ENCODE measurements at places on chromosomes 12 and 14.

DNA sequence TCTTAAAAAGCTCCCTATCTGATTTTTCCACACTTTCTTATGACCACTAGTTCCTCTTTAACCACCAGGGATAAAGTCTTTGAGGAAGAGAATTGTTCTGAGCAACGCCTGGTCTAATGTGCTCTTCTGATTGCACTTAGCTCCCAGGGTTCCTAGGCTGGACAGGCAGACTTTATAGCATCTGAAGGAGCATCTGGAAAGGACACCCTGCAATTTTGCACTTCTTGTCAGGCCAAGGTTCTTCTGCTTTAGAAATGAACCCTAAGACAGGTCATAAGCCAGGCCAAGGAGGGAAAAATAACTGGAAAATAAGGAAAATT is 126.3 kb downstream of the KTN1 start:
- no peak for DNase-seq

GRCh38 chr12:20096430-20096829 is 271.9 kb upstream of the PDE3A start:
- no peak for DNase-seq

GRCh38 chr12:93243382-93243688 is 134.4 kb upstream of the NUDT4 start:
- no peak for DNase-seq

DNA sequence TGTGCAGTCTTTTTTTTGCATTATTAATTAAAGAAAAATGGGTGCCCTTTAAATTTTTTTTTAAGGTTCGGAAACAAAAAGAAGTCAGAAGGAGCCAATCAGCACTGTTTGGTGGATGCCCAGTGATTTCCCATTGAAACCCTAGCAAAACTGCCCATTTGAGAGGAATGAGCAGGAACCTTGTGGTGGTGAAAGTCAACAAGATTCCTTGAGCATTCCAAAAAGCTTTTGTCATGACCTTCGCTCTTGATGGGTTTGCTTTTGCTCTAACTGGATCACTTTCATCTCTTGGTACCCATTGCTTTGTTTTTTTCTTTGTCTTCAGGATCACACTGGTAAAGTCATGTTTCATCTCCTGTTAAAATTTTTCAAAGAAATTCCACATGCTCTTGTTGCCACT is 54.1 kb downstream of the ADIPOR2 start:
- DNase-seq, result no peak

Data from left lobe of liver (tissue), 2 donors.